ENCODE measurements at places on chromosomes 3 and 15. TPM values are rescaled to one million over a fixed set of nuclear protein-coding genes. Genes with fewer than 3 reads are reported as not detected.

- DNase-seq: peak; percentile 77
Measured at GRCh38 chr3:40930131-40930538, 269.2 kb upstream of the CTNNB1 start.

GRCh38 chr15:62847900-62848489 lies 194.6 kb upstream of the TPM1 start:
- DNase-seq: peak; percentile 82

- no peak for DNase-seq
Measured at GRCh38 chr3:75395580-75396315, 268.4 kb upstream of the FRG2C start.

- no peak for DNase-seq
Measured at GRCh38 chr3:69951616-69952015, 47.9 kb upstream of the SAMMSON start.

GRCh38 chr3:71900057-71900456 lies 115.1 kb upstream of the PROK2 start:
- no peak for DNase-seq

- DNase-seq: no peak
Measured at GRCh38 chr15:49379996-49380395, 43.0 kb upstream of the FGF7 start.

DNA sequence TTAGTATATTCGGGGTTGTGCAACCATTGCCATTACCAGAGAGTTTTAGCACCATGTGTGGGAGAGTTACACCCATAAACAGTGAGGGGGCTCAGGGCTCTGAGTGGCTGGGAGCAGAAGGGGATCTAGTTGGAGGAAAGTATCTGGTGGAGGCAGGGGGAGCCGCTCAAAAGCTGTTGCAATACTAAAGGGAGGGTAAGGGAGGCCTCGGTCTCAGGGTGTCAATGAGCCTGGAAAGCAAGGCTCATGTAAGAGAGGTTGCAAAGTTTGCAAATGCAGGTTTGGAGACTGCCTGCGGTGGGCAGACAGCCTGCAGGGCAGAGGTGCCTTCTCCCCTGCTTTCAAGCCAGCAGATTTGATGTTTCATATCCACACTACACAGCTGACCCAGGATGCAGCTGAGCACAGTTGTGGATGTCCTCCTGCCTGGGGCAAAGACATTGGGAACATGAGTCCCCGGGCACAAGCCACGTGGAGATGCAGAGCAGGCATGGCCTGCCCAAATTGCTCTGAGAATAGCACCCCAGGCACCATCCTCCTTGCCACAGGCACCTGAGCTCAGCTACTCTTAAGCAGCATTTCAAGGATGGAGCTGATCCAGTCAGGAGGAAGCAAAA lies 181.4 kb downstream of the TLE3 start:
- no peak for DNase-seq

- DNase-seq: no peak
Measured at GRCh38 chr3:19363071-19363470, 214.8 kb downstream of the KCNH8 start.

DNA sequence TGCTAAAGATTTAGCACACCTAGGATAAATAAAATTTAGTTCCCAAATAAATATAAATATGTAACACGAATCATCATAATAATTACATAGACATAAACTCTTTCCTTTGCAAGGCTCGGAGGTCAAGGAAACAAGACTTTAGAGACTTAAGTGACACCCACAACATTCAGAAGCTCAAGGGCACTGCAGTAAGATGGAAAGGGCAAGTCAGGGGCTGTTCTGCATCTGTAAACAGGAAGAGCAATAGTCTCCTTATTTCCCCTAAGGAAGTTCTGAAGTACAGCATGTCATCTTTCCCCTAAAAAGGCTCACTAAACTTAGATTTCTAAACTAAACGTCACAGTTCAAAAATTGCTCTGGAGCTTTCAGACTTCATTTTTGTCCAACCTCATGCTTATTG lies 26.9 kb upstream of the KBTBD8 start:
- no peak for DNase-seq

GRCh38 chr3:95971573-95971972 lies 842.8 kb upstream of the EPHA6 start:
- no peak for DNase-seq

DNA sequence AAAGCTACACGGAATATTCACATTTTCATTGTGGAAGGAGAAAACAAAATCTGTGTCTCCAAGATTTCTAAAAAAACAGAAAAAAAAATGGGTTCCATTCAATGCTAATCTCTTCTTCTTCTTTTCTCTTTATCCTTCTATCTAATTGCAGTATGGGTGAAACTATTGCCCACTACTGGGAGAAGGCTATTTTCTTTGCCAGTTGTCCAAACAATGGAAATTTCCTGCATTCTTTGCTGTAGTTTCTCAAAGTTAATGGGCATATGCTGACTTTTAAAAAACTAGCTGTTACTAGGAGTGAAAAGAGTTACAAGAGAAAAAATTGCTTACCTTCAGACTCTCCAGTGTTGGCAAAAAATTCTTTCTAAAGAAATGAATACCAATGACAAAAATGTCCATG lies 179.3 kb upstream of the ANKRD28 start:
- DNase-seq: no peak

GRCh38 chr15:66164788-66165187 lies 88.8 kb downstream of the MEGF11 start:
- DNase-seq: no peak

GRCh38 chr3:111548756-111549155 lies 6.8 kb downstream of the CD96 start:
- DNase-seq: no peak

DNA sequence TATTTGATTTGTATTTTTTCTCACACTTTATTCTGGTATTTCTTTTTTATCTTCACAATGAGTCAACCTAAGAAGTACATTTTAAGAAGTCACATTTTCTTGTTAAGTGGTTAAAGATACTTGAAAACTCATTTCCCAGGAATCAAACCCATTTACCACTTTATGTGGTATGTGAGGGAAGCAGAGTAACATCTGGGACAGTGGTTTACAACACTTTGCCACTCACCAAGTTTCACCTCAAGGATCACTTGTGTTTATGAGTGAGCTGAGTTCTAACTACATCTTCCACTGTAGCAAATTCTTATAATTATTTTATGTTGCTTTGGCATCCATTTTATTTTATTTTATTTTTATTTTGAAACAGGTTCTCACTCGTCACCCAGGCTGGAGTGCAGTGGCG lies 53.8 kb downstream of the IGSF11 start:
- DNase-seq: no peak

DNA sequence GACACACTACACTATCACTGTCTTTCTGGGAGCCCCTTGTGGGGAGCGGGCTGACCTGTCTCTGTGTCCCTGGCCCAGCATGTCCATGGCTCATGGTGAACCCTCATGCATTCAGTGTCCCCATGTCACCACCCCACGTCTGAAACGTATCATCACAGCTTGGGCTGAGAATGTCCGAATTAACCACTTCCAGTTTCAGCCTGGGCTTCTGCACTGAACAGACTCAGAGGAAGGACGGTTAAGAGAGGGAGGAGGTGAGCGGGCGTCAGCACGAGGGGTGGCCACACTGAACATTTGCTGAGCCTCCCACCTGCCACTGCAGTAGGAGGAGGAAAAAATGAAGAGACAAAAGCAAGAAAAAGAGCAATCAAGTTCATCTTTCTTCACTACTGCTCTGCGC lies 30.5 kb downstream of the ATP2B2 start:
- DNase-seq: no peak

DNA sequence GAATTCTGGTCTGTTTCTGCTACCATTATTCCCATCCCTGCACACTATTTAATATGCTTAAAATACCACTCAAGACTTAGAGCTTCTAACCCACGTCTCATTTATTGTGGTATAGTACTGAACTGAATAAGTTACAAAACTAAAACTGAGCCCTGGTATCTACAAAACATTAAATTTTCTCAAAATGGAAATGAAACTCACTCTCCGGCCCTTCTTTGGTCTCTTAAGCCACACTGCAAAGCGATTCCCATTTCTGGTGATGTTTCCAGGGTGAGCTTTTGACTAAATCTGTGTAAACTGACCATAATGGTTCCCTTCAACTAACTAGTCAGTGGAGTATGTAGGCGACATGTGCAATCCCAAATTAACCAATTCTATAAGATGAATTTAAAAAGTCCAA lies 18.6 kb downstream of the KPNA4 start:
- DNase-seq: no peak

- DNase-seq: no peak
Measured at GRCh38 chr15:50997371-50998051, 89.0 kb downstream of the AP4E1 start.

DNA sequence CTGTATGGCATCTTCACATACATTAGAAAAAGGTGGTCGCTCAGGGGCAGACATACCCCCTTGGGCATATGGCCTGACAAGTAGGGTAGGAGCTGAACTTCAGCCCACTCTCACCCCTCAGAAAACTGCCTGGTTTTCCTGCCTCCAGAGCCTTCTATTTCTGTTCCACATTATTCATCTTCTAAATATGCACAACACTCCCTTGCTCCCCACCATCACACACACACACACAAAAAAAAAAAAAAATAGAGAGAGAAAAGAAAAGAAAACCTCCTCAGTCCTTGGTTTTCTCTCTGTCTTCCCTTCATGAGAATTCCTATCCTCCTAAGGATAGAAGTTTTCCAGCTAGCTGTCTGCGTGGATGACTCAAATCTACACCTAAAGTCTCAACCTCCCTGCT lies 5.6 kb upstream of the ROPN1 start:
- no peak for DNase-seq

DNA sequence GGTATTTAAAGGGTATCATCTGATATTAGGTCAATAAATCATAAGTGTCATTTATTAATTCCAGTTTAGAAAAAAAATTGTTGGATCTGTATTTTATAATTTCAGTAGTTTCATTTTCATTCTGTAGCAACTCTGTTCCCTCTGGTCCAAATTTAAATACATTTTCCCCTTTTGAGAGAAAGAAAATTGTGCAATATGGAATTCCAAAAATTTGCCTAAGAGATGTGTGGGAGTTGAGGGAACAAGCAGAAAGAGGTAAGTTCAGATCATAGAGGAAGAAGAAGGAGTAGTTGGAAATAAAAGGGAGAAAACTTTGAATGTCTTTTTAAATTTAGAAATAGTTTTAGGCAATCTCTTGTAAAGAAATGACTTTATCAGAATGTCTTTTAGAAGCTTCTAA lies 48.9 kb upstream of the MME start:
- no peak for DNase-seq

DNA sequence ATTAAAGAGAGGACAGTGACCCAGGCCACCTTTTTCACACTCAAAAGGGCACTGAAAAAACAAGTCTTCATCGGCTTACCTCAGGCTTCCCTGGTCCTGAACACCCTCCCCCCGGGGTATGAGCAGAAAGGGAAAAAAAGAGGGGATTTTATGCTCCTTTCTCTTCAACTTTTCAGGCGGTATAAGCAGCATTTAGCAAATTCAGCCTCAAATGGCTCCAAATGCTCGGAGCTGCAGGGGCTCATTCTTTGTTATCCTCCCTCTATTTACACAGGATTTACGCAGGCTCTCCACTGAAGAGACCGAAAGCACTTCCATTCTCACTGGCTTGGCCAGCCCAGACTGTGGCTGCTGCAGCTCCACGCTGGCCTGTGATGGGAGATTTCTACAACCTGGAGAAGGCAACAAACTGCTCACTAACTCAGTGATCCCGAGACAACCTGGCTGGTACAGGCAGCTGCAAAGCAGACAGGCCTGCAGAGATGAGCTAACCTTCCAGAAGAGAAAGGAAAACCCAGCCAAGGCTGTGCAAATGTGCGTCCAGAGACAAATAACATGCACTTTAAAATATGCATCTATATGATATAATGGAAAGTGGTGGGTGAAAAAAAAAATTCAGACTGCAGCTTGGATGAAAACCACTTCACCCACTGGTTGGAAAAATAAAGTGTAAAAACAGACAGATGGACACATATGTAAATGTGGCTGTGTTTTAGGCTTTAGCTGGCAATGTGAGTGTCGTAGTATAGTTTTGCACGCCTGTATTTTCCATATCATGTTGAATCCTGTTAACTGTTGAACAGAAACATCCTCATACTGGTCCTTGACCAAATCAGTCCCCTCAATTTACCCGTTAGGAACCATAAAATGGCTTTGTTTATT lies 54.2 kb downstream of the MEIS2 start:
- DNase-seq: no peak

DNA sequence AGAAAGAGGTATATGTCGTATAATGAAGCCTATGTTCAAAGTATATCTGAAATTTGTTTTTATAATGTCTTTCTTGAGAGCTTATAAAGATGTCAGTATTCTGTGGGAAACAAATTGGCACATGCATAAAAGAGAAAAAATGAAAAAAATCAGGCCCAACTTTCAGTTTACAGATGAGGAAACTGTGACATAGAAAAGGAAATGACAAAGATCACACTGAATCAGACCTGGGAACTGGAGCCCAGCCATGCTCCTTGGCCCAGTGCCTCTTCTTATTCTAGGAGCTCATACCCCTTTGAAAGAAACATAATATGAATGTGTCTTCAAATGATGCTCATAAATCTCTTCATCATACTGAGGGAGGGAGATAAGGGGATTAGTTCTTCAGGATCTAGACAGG lies 48.4 kb downstream of the TMEM44 start:
- no peak for DNase-seq

GRCh38 chr3:184981071-184981470 lies 169.1 kb downstream of the VPS8 start:
- DNase-seq: peak; percentile 88

- DNase-seq: no peak
Measured at GRCh38 chr3:12472000-12472610, 12.2 kb upstream of the TSEN2 start.

DNA sequence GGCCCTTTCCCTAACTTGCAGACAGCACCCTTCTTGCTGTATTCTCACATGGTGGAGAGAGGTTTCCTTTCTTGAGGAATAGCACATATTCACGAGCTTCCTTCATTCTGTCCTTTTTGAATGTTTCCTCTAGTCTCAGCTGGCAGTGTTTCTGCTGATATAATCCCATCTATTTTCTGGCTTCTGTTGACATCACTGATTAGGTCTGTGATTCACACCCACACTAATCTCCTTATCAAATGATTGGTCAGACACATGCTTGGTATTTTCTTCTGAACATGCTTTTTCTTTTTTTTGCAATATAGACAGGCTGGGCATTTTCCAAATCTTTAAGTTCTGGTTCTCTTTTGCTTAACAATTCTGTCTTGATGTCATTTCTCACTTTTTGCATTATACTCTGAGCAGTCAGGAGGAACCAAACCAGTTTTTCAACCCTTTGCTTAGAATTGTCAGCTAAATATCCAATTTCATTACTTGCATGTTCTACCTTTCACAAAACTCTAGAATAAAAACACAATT lies 65.4 kb downstream of the OXSM start:
- no peak for DNase-seq

- no peak for DNase-seq
Measured at GRCh38 chr15:67189326-67190051, 65.0 kb downstream of the AAGAB start.

GOLGA8S gene
- total RNA-seq: 0.18 TPM

ABI3BP gene
- 2.3 TPM for total RNA-seq

SCAANT1 gene
- not detected for total RNA-seq

SPTBN5 gene
- total RNA-seq: 0.65 TPM

PLCL2 gene
- 6.6 TPM for total RNA-seq

PPIP5K1 gene
- 12.1 TPM for total RNA-seq

CLDN1 gene
- 136 TPM for total RNA-seq

TRIM42 gene
- not detected for total RNA-seq

LRRC2 gene
- total RNA-seq: 6.7 TPM

ABHD14A gene
- total RNA-seq: 12.5 TPM
